K562 (cell line): ENCODE measurements at places on chromosomes 4 and X. TPM values are rescaled to one million over a fixed set of nuclear protein-coding genes. Genes with fewer than 3 reads are reported as not detected.

TCEAL5 gene
- not detected in 2 replicates for total RNA-seq

DNA sequence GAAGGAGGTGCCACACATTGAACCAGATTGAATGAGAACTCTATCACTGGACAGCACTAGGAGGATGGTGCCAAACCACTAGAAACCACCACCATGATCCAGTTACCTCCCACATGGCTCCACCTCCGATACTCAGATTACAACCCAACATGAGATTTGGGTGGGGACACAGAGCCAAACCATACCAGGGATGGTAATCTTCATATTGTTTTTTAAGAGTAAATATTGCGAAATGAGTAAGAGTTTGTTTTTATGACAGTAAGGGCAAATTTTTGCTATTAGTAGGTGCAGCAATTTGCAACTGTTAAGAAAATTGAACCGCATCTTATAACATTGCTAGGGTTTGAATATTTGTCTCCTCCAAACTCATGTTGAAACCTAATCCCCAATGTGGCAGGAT lies 891.5 kb downstream of the NLGN4X start:
- DNase-seq, result no peak

CXorf51B gene
- total RNA-seq, result not detected in 2 replicates

- no peak for DNase-seq
Observed at GRCh38 chr4:184255871-184256642, 38.4 kb upstream of the ENPP6 start.

DNA sequence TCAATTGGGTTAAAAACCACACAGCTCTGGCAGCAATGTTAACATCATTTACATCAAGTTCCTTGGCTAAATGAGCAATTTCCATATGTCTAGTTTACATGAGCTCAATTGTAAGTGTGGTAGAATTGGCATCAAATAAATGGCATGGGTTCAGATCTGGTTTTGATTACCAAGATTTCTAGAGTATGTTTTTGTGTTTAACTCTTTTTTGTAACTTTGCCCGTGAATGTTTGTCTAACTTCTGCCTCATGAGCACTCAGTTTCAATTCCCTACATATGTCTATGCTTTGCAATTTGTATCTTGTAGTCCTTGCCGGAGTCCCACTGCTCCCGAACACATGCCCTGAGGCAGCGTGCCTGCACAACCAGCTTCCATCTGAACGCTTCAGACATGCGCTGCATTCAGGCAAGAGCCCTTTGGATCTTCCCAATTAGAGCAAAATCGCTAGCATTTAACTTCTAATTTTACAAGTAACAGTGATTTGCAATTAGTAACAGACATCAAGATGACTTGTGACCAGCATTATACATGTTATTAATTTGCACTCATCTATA lies 644.4 kb downstream of the TRIML1 start:
- no peak for DNase-seq

- no peak for DNase-seq
Observed at GRCh38 chr4:168621806-168622589, 125.1 kb downstream of the PALLD start.

- DNase-seq, result no peak
Observed at GRCh38 chrX:107541244-107541643, 87.1 kb upstream of the PRPS1 start.

GAB1 gene
- total RNA-seq, result 10.3 and 10.9 TPM in 2 replicates

- no peak for DNase-seq
Observed at GRCh38 chr4:82677327-82677726, 115.5 kb upstream of the TMEM150C start.

DNA sequence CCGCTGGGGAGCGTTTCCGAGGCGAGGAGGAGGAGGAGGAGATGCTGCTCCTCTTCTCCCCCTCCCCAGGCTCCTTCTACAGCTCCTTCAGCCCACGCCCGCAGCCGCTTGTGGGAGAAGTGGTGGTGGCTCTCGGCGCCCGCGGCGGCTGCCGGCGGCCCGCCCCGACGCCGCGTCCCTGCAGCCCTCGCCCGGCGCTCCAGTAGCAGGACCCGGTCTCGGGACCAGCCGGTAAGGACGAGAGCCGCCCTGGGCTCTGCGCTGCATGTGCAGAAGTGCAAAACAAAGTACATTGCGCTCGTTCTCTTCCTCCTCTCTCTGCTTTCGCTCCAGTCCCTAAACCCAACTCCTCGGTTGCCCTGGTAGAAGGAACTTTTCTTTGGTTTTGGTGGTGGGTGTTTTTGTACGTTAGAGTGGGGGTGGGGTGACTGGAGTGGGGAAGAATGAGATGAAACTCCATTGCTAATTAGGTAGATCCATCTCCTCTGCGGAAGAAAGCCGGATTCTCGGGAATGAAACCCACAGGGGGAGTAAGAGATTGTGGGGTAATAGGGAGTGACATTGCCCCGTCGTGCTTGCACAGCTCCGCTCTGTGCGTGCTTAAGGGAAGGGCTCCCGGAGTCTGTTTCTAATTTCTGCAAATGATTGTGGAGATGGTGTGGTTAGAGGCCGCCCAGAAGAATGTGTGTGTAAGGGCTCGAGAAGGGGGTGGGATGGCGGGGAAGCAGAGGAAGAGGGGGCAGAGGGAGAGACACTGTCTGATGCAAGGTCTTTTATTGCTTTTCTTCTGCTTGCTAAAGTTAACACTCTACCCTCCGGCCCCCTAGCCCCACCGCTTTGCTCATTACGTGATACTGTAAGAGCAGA lies 677 bp downstream of the PTPN13 start:
- DNase-seq, result peak; percentile 8

DNA sequence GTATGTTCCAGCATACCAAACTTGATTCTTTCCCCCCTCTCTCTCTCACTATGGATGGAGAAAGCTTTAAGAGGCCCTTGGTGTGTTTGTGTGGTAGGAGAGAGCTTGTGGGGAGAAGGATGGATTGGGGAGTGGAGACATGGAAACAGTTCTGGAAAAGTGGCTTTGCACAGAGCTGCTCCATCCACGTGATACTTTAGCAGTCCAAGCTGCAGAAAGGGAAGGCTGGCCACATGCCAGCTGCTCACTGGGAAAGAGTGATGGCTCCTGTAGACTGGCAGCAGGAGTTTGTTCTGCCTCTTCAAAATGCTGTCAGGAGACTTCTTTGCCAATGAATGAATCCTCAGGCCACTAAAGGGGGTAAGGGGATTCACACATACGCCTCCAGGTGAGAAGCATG lies 21.7 kb upstream of the SEC24B start:
- no peak for DNase-seq

DNA sequence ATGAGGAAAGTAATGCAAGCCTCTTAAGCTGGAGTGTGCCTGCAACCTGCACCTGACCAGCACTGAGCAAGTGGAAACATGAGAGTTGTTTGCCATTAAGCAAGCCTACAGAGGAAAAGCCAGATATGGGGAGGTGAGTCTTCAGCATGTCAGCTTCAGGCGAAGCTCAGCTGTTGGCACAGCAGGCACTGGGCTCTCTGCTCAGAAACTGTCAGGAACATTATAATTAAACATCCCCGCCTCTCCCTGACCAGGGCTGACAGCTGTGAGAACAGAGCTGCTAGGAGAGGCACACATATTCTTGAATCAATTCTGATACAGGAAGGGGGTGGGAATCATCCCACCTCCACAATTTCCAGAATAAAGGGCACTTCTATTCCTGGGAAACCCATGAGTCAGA lies 19.0 kb upstream of the DCX start:
- DNase-seq, result no peak

LRIT3 gene
- not detected in 2 replicates for total RNA-seq

DNA sequence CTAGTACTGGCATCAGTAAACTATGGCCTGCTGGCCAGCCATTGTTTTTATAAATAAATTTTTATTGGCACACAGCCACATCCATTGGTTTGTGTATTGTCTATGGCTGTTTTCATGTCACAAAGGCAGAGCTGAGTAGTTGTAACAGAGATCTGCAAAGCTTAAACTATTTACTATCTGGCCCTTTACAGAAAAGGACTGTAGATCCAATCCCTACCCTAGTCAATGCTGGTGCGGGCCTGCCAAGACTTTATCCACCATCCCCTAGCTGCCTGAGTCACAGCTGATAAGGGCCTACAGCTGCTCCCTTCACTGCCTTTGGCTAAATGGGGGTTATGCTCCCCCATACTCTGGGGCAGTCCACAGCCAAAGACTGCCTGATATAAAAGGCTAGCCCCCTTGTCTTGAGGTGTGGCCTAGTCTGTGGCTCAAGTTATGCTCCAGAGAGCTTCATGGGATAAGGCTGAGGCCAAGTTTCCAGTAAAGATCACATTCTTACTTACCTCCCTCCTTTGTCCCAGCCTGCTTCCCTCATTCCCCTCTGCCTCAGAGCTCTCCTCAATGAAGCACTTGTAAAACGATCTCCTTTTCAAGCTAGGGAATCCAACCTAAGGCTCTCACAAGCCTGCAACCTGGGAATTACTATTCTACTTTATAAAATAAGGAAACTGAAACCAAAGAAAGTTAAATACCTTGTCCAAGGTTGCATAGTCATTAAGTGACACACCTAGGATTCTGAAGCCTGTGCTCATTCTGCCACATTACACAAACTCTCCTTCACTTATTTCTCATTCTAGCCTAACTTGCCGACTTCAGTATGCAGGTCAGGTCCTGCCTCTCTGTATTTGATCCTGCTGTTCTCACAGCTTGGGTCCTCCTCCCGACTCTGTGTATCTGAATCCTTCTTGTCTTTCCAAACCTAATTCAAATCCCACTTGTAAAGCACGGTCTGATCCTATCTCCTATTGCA lies 20.7 kb downstream of the ACE2 start:
- DNase-seq, result peak; percentile 92

- DNase-seq, result no peak
Observed at GRCh38 chrX:3415011-3415410, 68.6 kb upstream of the MXRA5 start.

- DNase-seq, result no peak
Observed at GRCh38 chr4:102196221-102196620, 149.1 kb downstream of the SLC39A8 start.

DNA sequence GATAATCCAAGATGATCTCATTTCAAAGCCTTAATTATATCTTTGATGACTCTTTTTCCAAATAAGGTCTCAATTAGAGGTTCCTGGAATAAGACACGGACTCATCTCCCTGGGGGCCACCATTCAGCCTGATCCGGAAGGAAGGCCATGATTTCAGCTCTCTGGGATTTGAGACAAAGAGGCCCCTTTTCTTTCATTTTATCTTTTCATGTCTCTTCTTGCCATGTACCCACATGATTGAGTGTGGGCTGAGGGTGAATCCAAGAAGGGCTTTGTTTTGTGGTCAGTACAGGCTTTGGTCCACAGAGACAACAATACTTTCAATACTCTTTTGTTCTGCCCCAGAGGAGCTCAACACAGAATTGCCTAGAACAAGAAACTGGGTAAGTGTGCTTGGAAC lies 261.2 kb downstream of the TRIML1 start:
- no peak for DNase-seq

- no peak for DNase-seq
Observed at GRCh38 chr4:28254003-28254402, 1393.4 kb downstream of the STIM2 start.

GATA1 gene
- 291 and 297 TPM in 2 replicates for total RNA-seq

DNA sequence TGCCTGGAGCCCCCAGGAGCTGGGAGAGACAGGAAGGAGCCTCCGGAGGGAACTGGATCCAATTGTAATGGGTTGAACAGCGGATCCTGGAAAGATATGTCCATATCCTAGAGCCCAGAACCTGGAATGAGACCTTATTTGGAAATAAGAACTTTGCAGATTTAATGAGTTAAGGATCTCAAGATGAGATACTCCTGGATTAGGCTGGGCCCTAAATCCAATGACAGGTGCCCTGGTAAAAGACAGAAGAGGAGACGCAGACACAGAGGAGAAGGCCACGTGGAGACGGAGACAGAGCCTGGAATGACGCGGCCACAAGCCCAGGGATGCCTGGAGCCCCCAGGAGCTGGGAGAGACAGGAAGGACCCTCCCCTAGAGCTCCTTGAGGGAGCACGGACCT lies 34.1 kb downstream of the P2RY8 start:
- DNase-seq, result no peak

CFAP299 gene
- 0.09 and 0.67 TPM in 2 replicates for total RNA-seq

- no peak for DNase-seq
Observed at GRCh38 chr4:71872767-71873415, 89.0 kb upstream of the GC start.

- DNase-seq, result no peak
Observed at GRCh38 chr4:78288327-78288726, 231.2 kb downstream of the FRAS1 start.

ASB9 gene
- total RNA-seq, result 0.51 and 0.82 TPM in 2 replicates

DNA sequence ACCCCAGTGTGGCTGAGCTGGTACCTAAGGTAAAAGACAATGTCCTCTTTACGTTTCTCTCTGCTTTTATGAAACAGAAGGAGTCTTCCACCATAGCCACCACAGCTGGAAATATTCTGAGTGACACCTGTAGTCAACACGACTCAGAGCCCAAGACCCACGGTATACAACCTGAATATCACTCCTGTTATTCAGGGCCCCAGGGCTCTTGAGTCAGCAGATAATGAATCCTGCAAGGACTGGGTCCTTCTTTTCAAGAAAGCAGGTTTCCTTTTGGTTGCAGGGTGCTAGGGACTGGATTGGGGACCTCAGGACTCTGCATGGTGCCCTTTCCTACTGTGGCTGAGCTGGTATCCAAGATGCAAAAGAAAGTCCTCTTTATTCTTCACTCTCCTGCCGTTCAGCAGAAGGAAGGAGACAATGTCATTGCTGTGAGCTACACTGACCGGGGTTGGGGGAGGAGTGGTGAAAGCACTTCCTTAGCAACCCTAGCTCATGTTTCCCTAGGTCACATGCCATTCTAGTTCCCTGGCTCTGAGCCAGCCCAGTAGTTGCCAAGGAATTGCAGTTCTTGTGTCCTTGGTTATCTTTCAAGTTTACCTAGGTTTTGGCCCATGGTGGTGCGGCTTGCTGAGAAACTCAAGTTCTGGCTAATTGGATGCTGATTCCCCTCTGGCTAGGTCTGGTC lies 23.7 kb upstream of the UNC5C start:
- DNase-seq, result no peak

- no peak for DNase-seq
Observed at GRCh38 chr4:83150653-83151330, 36.3 kb upstream of the PLAC8 start.

GRCh38 chr4:815464-816146 lies 10.3 kb downstream of the CPLX1 start:
- no peak for DNase-seq

DNA sequence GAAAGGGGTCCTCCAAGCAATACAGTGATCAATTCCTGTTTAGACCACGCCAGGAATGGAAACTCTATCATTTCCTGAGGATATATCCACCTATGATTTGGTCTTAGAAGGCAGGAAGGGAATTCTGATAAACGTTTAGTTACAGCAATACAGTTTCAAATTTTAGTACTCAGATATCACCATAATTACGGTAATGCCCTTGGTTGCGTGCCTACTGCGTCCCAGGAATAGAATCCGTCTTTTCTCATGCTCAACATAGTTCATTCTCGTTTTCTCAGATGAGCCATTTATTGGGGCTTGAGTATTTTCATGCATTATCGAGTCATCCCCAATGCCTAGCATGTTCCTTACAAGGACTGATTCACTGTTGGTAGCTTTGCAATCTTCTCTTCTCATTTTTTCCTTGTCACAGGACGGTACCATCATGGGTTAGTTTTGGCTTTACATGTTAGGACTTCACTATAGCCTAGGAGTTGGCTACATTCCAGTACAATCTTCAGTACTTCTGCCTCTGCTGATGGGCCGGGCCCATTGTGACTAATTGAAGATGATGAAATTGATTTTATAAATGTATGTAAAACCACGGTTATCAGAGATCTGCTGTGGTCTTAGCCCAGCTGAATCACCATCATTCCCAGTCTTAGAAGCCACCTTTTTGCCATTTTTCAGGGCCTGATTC lies 4.4 kb upstream of the PRKX start:
- no peak for DNase-seq
